Neural crest cell (in vitro differentiated cells): ENCODE measurements at places on chromosomes 4 and X.

DNA sequence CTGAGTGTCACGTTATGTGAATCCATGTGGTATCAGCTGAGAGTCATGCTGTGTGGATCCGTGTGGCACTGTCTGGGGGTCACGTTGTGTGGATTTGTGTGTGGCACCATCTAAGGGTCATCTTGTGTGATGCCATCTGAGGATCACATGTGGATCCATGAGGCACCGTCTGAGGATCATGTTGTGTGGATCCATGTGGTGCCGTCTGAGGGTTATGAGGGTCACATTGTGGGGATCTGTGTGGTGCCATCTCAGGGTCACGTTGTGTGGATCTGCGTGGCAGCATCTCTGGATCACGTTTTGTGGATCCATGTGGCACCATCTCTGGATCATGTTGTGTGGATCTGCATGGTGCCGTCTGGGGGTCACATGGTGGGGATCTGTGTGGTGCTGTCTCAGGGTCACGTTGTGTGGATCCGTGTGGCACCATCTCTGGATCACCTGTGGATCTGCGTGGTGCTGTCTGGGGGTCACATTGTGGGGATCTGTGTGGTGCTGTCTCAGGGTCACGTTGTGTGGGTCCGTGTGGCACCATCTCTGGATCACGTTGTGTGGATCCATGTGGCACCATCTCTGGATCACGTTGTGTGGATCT lies 6.9 kb downstream of the PDE6B start:
- DNase-seq, result no peak

GRCh38 chr4:86775061-86775460 lies 74.1 kb downstream of the SLC10A6 start:
- DNase-seq, result no peak

GRCh38 chr4:25313201-25313895 lies 774 bp downstream of the ZCCHC4 start:
- DNase-seq, result no peak

- DNase-seq, result no peak
Measured at GRCh38 chrX:22629105-22629725, 356.5 kb downstream of the CBLL2 start.

DNA sequence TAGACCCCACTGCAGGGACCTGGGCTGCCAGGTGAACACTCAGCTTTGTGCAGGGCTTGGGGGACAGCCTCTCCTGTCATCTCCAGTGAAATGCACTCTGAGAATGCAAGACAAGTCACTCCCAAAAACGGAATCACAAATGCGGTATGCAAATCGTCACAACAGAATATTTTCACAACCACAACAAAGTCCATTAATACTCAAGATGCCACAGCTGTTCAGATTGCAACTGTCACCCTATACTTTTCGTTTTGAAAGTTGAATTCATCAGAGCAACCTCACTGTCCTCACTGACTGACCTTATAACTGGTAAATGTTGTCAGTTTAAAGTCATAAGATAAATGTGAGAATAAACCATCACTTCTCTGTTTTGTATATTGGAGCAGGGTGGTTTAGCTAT lies 16.6 kb downstream of the JAKMIP1 start:
- DNase-seq, result no peak

DNA sequence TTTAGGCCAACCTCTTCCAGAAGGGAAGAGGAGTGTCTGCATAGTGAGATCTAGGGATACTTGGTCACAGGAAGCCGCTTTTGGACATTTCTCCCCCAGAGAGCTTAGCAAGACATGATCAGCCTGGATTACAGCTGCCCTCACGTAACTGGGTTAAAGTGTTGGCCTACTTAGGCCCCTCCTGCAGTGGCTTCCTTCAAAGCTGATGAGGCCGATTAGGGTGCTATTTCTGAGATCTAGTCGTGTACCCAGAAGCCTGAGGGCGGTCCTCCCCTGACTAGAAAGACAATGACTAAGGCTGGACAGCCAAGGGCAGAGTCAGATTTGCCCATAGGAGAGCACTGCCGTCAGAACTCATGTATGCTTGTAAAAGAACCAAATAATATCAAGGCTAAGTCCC lies 135.0 kb downstream of the AMMECR1 start:
- no peak for DNase-seq

DNA sequence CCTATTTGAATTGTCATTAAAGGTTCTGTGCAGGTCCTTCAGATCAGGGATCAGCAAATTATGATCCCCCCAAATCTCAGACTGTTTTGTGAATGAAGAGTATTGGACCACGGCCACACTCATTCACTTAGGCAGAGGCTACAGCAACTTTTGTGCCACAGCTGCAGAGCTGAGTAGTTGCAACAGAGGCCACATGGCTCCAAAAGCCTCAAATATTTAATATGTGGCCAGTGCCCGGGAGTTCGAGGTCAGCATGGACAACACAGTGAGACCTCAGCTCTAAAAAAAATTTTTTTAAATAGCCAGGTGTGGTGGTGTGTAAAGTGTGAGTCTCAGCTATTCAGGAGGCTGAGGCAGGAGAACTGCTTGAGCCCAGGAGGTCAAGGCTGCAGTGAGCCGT lies 100.7 kb downstream of the NSUN7 start:
- DNase-seq, result no peak
